Aorta (tissue), 5 donors: ENCODE measurements at places on chromosomes 16 and 17.

DNA sequence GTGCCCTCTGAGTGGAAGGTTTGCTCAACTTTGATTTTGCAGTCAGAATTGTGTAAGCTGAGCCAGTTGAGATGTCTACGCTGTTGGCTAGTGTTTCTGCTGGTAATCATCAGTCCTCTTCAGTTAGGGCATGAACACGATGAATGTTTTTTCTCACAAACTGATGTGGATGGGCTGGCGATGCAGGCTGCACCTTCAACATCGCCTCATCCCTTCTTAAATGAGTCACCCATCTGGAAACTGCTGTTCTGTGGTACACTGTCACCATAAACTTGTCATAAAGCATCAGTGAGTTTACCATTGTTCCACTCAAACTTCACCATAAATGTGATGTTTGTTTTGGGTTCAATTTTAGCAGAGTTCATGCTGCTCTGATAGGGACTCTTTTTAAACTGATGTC is 8.4 kb downstream of the C16orf95 start:
- DNase-seq, result no peak

- no peak for DNase-seq
Observed at GRCh38 chr17:59812139-59812538, 80.6 kb downstream of the TUBD1 start.

DNA sequence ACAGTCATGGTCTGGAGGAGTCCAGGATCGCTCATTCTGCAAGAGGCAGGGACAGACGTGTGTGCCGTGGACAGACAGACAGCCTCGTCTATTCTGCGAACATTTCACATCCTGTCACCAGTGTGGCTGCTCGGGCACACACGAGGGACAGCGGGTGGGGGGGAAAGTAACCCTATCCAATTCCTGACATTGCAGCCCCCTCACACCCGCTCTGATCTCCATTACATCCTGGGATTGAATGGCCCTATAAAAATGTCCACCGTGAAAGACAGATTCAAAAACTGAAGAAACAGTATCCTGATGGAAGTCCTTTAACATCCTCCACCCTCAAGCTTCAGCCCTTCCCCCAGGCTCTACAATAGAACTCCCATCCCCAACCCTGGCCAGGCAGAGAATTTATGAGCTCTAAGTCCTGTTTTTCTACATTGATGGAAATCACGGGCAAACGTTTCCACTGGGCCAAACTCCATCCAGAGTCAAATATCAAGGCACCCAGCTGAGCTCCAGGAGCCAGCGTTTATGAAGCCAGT is 39.4 kb downstream of the HS3ST3A1 start:
- no peak for DNase-seq

- no peak for DNase-seq
Observed at GRCh38 chr16:83219285-83219684, 588.5 kb upstream of the HSBP1 start.

DNA sequence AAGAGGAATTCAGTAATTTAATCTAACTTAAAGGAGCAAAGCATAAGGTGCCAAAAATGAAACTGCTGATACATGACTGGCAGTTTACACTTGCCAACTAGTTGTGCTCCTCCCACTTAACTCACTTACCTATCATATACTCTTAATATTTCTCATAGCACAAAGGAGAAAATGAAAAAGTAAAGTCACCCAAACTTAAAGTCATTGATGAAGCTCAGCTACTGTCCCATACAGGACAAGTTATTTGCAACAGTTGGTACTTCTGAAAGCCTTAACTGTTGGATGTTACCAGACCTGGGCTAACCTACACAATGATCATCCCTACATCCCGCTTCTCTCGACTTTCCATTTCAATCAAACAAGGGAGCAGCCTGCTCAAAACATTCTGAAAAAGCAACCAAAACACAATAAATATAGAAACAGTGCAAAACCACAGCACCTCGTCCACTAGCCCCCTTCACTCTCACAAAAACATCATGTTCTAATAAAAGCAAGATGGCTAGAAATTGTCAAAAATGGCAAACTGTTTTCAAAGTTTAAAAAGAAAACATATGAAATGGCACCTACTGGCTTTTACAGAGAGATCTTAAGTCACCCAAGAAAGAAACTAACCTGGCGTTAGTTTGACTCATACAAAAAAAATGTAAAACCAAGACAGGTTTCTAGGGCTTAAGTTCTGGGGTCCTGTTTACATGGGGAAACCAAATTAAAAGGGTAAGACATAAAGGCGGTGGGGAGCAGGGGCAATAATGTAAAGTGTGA is 868 bp downstream of the MED13 start:
- no peak for DNase-seq

- no peak for DNase-seq
Observed at GRCh38 chr16:68640972-68641371, 4.1 kb upstream of the CDH3 start.

DNA sequence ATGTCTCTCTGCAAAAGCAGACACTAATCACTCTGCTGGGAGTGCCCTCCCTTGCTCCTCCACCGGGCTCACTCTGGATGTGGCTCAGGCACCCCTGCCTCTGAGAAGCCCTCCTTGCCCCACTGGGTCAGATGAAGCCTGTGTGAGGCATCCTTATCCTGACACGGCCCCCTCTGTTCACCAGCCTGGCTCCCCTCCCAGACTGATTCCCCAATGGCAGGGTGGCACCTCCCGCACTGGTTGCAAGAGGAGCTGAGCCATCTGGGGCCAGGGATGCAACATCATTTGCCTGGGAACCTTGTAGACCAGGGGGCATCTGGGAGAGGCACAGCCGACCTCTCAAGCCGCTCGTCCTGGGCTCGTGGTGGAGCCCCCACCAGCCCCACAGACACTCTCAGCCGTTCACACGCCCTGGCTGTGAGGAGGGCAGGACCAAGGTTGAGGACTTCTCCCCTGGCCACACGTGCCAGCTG is 6.7 kb downstream of the SMTNL2 start:
- DNase-seq, result no peak

DNA sequence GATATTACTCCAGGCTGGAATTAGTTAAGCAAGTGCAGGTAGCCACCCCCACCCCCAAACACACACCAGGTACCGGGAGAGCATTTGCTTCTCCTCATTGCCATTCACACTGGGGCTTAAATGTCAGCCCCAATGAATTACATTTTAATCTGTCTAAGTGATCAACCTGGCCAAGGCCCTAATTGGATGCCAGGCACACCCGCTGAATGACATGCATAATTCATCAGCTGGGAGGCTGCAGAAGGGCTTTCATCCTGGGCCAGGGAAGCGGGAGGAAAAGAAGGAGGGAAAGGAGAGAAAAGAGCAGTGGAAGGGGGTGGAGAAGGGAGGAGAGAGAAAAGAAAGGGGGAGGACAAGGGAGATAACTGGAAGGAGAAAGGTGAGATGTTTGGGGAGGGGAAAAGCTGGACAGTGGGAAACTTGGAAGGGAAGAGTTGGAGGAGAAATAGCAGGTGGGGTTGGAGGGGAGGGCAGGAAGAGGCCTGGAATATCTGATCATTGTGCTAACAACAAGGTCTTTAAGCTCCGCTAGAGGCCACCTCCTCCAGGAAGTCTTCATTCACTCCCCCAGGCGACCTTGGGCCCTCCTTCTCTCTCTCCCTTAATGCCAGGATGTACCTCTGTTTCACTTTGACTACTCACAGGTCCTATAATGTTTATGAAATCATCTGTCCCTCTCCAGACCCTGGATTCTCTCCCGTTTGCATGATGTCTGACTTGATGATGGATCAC is 40.1 kb upstream of the CES5A start:
- no peak for DNase-seq

DNA sequence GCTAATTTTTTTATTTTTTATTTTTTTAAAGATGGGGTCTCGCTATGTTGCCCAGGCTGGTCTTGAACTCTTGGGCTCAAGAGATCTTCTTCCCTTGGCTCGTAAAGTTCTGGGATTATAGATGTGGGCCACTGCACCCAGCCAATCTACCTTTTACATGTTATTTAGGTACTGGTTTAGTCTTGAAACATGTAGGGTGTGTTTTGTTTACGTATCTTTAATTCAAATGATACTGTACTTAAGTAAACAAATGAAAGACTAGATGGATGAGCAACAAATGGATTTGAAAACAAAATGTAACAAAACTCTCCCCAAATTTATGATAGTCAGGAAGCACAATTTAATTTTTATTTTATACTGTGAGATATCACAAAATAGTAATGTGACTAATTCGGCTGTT is 207.7 kb downstream of the LGALS9B start:
- no peak for DNase-seq

DNA sequence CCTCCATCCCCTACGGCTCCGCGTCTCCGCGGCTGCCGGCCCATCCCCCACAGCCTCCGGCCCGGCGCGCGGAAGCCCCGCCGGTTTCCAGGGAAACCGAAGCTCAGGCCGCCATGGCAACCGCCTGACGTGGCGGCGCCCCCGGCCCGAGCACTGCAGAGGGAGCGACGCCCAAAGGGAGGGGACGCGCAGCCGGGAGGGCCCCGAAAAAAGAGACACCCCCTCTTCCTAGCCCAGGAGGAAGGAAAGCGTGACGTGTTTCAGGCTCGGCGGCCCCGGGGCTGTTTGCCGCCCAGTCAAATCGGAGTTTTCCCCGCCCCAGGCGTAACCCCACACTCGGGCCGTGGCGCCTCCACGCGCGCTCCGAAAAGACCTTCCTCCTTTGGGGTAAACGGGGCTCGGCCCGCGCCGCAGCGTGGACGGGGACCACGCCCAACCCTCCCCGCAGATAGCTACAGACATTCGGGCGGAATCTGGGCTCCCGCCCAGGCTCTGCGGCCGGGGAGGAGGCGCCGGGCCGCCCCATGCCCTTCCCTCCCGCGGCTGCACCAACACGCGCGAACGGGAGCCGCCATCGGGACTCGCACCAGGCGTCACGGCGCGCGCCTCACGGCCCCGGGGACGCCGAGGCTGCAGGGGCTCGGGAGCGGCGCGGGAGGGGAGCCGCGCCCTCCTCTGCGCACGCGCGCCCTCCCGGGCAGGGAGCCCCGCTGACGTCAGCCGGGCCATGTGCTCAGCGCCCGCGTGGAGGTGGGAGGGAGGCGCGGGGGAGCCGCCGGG is 7.5 kb downstream of the MNT start:
- DNase-seq, result peak; percentile 94

DNA sequence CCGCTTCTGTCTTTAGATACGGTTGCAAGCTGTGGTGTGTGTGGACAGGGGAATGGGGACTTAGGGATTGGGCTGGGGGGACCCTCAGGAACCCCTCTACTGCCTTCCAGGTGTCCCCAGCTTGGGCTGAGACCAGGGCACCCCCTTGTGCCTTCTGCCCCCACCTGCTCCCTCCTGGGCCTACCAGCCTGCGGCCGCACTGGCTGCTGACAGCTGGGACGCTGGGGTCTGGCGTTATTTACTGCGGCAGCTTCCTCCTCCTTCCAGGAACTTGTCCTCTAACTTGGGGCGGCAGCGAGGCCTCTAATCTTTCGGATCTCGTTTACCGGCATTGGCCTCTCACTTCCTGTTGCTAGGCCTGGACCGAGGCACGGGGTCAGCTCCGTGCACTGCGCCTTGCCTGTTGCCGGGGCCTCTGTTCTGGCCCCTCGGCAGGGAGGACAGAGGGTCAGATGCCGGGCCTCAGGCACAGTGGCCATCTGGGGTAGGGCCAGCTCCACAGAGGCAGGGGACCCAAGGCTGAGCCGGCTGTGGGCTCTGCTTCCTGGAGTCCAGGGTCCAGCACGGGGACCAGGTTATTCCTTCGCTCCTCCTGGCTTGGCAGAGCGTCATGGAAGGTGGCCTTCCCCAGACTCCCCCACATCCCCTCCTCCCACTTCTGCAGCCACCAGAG is 31.8 kb downstream of the TMEM235 start:
- peak; percentile 81 for DNase-seq

- DNase-seq, result no peak
Observed at GRCh38 chr16:24989494-24989893, 25.7 kb downstream of the ARHGAP17 start.
